ENCODE measurements at places on chromosomes 16 and 17.

GRCh38 chr16:12735805-12736204 is 67.9 kb downstream of the CPPED1 start:
- DNase-seq = no peak

DNA sequence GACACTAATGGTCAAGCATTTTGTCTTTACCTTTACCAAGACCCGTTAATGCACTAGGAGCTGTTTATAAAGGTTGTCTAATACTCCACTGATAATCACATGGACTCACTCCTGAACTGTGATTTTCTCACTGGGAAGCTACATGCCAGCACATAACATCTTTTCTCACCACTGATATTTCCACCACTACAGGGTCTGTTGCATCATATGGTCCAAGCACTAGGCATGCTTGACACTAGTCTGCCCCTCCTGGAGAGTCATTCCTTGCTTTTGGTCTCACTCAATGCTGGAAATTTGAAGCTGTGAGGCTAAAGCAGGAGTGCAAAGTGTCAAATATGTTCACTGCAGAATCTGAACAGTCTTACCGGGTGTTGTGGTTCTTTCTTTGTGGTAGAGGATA is 1576.8 kb downstream of the CDH8 start:
- no peak for DNase-seq

GRCh38 chr17:27868565-27868964 is 24.6 kb downstream of the LYRM9 start:
- no peak for DNase-seq

- no peak for DNase-seq
Measured at GRCh38 chr16:78553268-78554039, 454.0 kb downstream of the WWOX start.

DNA sequence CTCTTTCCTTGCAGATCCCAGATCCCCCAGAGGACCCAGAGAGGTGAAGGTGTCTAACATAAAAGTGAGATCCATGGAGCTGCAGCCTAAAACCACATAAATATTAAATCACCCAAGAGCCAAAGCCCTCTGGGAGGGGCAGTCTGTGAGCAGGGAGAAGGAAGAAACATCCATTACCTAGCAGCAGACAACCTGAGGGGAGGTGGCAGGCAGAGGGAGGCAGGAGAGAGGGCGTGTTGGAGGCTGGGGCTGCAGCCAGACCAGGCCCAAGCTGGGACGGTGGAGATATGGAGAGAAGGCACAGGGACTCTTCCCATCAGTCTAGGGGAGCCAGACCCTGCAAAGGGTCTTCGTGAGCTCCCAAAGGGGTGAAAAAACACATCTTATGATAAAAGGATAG is 101.1 kb downstream of the SHISA6 start:
- no peak for DNase-seq

GRCh38 chr17:67685351-67685750 is 32.4 kb upstream of the NOL11 start:
- no peak for DNase-seq

GRCh38 chr17:58535431-58535830 is 21.0 kb upstream of the MTMR4 start:
- DNase-seq = peak; percentile 37

- DNase-seq = peak; percentile 46
Measured at GRCh38 chr17:82582213-82582612, 62.7 kb downstream of the FOXK2 start.

GRCh38 chr16:6558126-6558525 is 774.5 kb upstream of the RBFOX1 start:
- no peak for DNase-seq

GRCh38 chr17:81608605-81609004 is 28.3 kb downstream of the NPLOC4 start:
- DNase-seq = no peak

DNA sequence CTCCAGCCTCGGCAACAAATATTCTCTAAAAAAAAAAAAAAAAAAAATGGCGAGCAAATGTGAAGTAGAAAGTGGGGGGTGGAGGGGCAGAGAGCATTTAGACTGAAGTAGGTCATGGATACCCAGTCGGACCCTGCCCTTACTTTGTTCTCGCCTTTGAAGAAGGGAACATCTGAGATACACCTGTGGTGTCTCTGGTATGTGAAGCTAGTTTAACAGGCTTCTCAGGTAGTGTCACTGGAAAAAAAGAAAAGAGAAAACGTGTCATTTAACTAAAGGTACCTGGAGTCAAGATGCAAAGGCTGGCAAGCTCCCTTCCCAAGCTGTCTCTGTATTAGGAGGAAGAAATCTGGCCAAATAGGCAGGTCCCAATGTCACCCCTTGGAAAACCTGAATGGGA is 8.0 kb downstream of the FBF1 start:
- DNase-seq = no peak

DNA sequence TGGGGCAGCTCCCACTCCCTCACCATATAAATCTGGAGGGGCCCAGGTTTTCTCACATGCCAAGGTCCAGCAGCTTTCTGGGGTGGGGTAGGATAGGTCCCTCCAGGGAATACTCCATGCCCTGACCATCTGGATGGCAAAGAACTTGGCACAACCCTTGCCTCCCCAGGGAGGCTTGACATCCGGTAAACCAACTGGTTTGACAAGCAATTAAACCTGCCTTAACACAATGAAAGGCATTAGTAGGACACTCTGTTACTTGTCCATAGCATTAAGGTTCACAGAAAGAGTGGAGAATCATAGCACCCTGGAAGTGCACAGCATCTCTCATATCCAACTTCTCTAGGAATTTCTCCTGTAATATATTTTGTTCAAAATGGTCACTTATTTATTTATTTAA is 63.9 kb upstream of the MAF start:
- no peak for DNase-seq

GRCh38 chr16:80369138-80369958 is 171.4 kb upstream of the DYNLRB2 start:
- DNase-seq = peak; percentile 68

- DNase-seq = no peak
Measured at GRCh38 chr17:39706383-39706782, 6.5 kb downstream of the ERBB2 start.

GRCh38 chr17:50034498-50035364 is 21.2 kb upstream of the ITGA3 start:
- DNase-seq = no peak

DNA sequence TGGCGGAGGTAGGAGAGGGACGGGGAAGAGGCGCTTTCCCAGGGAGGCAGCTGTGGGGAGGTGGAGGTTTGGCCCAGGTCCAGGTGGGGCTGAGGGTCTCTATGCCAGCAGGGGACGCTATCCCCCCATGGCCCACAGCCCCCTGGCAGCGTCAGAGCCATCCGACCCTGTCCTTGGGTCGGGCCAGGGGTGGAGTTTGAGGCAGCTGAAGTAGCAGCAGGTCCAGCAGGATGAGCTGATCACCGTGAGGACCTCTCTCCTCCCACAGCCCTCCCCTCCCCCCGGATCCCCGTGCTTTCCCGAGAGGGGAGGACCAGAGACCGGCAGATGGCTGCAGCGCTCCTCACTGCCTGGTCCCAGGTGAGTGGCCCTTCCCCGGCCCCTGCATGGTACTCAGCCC is 3.2 kb downstream of the ZNF205 start:
- DNase-seq = no peak

- peak; percentile 18 for DNase-seq
Measured at GRCh38 chr16:30523768-30524574, 2.4 kb downstream of the ZNF768 start.

Data from astrocyte of the spinal cord (primary cell).